ENCODE measurements at places on chromosomes 6 and 20.
A peak's percentile ranks its signal among the peaks of the same experiment; 100 is the strongest.

- H3K4me3 ChIP-seq = no peak overlapping the region
- H3K27me3 ChIP-seq = no peaks in the 10 kb centered on the region
- DNase-seq = no peak
Observed at GRCh38 chr6:18265787-18266522, 1.6 kb upstream of the DEK start.

- no peak for DNase-seq
- no peaks in the 10 kb centered on the region for H3K27me3 ChIP-seq
- no peak overlapping the region for H3K4me3 ChIP-seq
- no peak overlapping the region for H3K27ac ChIP-seq
Observed at GRCh38 chr6:40413239-40413638, 173.9 kb downstream of the LRFN2 start.

- H3K36me3 ChIP-seq = no peaks in the 10 kb centered on the region
- no peaks in the 10 kb centered on the region for H3K4me1 ChIP-seq
- H3K4me3 ChIP-seq = no peak overlapping the region
- no peak overlapping the region for H3K27ac ChIP-seq
Observed at GRCh38 chr6:24547243-24547642, 52.5 kb downstream of the ALDH5A1 start.

GRCh38 chr20:50928469-50928868 lies 2.8 kb downstream of the ADNP start:
- H3K4me3 ChIP-seq = peak overlapping the region; percentile 92
- peak; percentile 16 for DNase-seq
- no peaks in the 10 kb centered on the region for H3K27me3 ChIP-seq
- peak overlapping the region; percentile 80 for H3K27ac ChIP-seq
- H3K4me1 ChIP-seq = peaks cover 44% of the 10 kb centered on the region
- no peaks in the 10 kb centered on the region for H3K36me3 ChIP-seq

DNA sequence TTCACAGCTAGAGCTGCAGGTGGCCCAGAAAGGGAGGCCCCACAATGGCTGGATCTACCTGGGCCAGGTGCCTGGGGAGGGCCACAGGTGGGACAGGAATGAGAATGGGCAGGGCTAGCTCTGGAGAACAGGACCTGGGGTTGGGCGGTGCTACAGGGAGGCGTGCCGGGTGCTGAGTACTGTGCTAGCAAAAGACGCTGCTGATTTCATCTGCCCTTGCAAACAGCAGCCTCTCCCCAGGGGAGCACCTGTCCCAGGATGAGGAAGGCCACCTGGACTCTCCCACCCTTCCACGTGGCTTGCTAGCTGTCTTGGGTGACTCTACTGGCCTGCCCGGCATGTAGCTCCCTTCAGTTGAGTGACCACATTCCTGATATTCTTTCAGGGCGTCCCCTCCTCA lies 6.6 kb upstream of the YTHDF1 start:
- H3K27me3 ChIP-seq = no peaks in the 10 kb centered on the region
- H3K27ac ChIP-seq = no peak overlapping the region
- no peaks in the 10 kb centered on the region for H3K36me3 ChIP-seq
- peaks cover 8% of the 10 kb centered on the region for H3K4me1 ChIP-seq
- no peak overlapping the region for H3K4me3 ChIP-seq
- no peak for DNase-seq

- no peaks in the 10 kb centered on the region for H3K27me3 ChIP-seq
- H3K27ac ChIP-seq = no peak overlapping the region
- peaks cover 22% of the 10 kb centered on the region for H3K4me1 ChIP-seq
- no peak for DNase-seq
- H3K4me3 ChIP-seq = no peak overlapping the region
Observed at GRCh38 chr20:2746636-2747265, 53.7 kb downstream of the CPXM1 start.

DNA sequence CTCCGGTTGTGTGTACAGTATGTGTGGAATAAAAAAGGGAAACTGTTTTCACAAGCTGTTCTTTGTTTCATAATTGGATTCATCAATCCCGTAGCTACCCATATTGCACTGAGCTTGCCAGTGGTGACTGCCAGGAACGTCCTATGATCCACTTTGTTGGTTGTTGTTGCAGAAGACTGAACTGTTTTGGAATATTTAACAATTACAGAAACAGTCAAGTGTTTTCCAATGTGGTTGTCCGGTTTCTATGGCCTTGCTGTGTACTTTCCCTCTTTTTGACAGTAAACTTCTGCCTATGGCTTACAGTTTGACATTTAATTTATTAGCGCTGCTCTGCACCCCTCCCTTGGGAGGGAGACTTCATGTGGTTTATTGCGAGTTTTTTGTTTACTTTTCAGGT lies 141.2 kb downstream of the DTNBP1 start:
- DNase-seq = no peak
- no peaks in the 10 kb centered on the region for H3K27me3 ChIP-seq
- H3K27ac ChIP-seq = no peak overlapping the region
- peaks cover 4% of the 10 kb centered on the region for H3K4me1 ChIP-seq
- peaks cover 81% of the 10 kb centered on the region for H3K36me3 ChIP-seq

GRCh38 chr6:116165596-116165995 lies 39.7 kb upstream of the COL10A1 start:
- no peaks in the 10 kb centered on the region for H3K27me3 ChIP-seq
- no peaks in the 10 kb centered on the region for H3K36me3 ChIP-seq
- no peak for DNase-seq

- peak overlapping the region; percentile 62 for H3K27ac ChIP-seq
- H3K36me3 ChIP-seq = peaks cover under 1% of the 10 kb centered on the region
- H3K4me1 ChIP-seq = peaks cover 27% of the 10 kb centered on the region
Observed at GRCh38 chr6:52976591-52977035, 18.5 kb downstream of the GSTA4 start.

- H3K4me3 ChIP-seq = no peak overlapping the region
- peaks cover 16% of the 10 kb centered on the region for H3K4me1 ChIP-seq
- no peak for DNase-seq
Observed at GRCh38 chr6:33995309-33996119, 150.4 kb downstream of the GRM4 start.

DNA sequence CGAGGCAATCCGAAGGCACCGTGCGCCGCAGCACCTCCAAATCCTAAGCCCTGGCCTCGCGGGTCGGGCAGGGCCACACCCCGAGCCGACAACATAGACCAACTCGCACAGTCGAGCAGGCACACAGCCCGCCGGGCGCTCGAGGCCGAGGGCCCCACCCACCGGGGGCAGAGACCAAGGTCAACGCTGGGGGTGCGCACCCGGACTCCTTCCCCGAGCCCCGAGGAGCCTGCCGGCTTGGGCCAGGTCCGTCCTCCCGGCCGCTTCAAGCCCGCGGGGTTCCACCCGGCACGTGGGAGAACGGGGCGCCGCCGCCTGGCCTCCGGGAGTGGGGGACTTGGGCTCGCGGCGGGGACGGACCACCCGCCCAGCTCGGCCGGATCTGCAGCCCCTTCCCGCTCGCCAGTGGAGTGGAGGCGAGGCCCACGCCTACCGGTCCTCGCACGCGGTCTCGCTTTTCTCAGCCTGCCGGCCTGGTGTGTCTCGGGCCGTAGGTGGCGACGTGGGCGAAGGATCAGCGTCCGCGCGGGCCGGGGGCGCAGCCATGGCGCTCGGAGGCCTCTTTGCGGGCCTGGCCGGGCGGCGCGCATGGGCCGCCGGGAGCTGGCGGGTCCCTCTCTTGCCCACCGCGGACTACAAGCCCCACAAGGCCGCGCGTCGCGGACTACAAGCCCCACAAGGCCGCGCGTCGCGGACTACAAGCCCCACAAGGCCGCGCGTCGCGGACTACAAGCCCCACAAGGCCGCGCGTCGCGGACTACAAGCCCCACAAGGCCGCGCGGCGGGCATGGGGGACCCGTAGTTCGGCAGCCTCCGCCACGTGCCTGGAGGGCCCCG lies at the start of gene UCKL1:
TSS of gene UCKL1 (minus strand) at position 590 of the 837 bp plus-strand sequence. CDS start at position 546, 44 bp downstream.
- no peaks in the 10 kb centered on the region for H3K27me3 ChIP-seq
- peak within 1 kb of the TSS; percentile 87 for H3K4me3 ChIP-seq
- peak; percentile 97 for DNase-seq
- H3K4me1 ChIP-seq = peaks cover 60% of the 10 kb centered on the region

GRCh38 chr6:7976485-7977056 lies 66.0 kb upstream of the TXNDC5 start:
- H3K36me3 ChIP-seq = no peaks in the 10 kb centered on the region
- H3K27me3 ChIP-seq = no peaks in the 10 kb centered on the region
- peaks cover 19% of the 10 kb centered on the region for H3K4me1 ChIP-seq
- no peak overlapping the region for H3K4me3 ChIP-seq
- no peak for DNase-seq
- H3K27ac ChIP-seq = no peak overlapping the region

DNA sequence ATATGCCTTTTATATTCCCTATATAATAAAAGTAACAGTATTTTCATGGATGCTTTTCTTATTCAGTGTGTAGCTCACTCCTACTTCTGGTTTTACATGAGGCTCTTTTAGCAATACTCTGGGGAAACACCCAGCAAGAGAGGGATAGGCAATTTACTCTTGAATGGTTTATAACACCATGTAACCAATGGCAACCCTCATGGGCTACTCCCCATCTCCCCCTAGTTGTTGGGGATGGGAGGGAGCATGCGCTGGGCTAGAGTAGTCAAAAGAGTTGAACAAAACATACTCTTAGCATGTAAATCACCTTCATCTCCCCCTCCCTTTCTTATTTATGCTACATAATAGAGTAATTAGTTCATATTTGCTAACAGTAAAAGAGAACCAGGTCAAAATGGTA lies 140.1 kb upstream of the LRFN2 start:
- no peaks in the 10 kb centered on the region for H3K27me3 ChIP-seq
- DNase-seq = no peak
- no peaks in the 10 kb centered on the region for H3K36me3 ChIP-seq
- no peak overlapping the region for H3K4me3 ChIP-seq
- H3K27ac ChIP-seq = no peak overlapping the region
- H3K4me1 ChIP-seq = no peaks in the 10 kb centered on the region

DNA sequence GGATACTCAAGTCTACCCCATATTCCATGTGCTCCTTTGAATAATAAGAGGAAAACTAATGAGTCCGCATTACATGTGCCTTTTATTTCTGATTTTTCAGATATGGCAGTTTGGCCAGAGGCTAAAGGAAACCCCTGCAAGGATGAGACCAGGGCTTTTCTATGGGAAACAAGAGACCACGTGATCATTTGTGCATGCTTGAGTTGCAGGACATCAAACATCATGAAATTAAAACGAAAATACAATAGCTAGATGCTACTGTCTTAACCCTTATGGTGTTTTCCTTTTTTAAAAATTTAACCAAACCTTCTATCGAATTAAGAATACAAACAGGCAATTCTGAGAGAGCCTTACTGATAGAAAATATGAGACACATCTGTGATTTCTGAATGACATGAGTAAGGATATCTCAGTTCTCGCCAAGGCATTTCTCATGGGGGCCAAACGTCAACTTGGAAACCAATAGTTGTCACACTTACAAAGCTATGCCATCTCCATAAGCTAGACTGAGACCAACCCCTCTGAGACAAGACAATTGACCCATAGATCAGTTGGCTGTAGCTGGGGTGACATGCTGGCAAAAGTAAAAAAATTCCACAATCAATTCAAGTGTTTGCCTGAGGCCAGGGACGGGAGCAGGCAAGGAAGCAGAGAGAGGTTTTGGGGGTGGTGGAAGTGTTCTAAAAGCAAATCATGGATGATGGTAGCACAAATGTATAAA lies 52.8 kb downstream of the RIPOR2 start:
- H3K4me1 ChIP-seq = peaks cover 9% of the 10 kb centered on the region
- no peak overlapping the region for H3K4me3 ChIP-seq
- no peaks in the 10 kb centered on the region for H3K27me3 ChIP-seq
- H3K36me3 ChIP-seq = no peaks in the 10 kb centered on the region
- no peak for DNase-seq
- no peak overlapping the region for H3K27ac ChIP-seq

- no peaks in the 10 kb centered on the region for H3K27me3 ChIP-seq
- no peaks in the 10 kb centered on the region for H3K4me1 ChIP-seq
- H3K36me3 ChIP-seq = no peaks in the 10 kb centered on the region
Observed at GRCh38 chr20:56504373-56505005, 20.1 kb upstream of the FAM209A start.

GRCh38 chr6:68756454-68757375 lies 121.6 kb downstream of the ADGRB3 start:
- H3K27me3 ChIP-seq = no peaks in the 10 kb centered on the region
- H3K27ac ChIP-seq = no peak overlapping the region
- DNase-seq = no peak
- no peaks in the 10 kb centered on the region for H3K36me3 ChIP-seq
- H3K4me3 ChIP-seq = no peak overlapping the region
- no peaks in the 10 kb centered on the region for H3K4me1 ChIP-seq

DNA sequence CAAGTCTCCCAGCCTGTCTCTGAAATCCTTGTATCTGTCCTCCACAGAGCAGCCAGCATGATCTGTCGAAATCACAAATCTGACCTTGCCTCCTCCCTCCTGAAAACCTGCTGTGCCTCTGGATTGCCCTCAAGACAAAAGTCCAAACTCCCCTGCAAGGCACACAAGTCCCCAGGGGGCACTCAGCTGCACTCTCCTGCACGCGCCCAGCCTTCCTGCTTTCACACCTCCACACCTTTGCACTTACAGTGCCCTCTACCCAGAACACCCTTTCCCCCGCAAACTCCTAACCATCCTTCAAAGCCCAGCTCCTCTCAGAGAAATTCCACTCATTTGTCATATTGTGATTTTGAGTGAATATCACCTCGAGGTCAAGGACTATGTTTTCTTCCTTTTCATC lies 83.4 kb upstream of the TOP1 start:
- H3K27ac ChIP-seq = no peak overlapping the region
- H3K4me1 ChIP-seq = no peaks in the 10 kb centered on the region
- no peak for DNase-seq
- H3K27me3 ChIP-seq = peaks cover 15% of the 10 kb centered on the region

- no peaks in the 10 kb centered on the region for H3K27me3 ChIP-seq
- DNase-seq = no peak
- H3K4me3 ChIP-seq = no peak overlapping the region
Observed at GRCh38 chr6:776951-777350, 84.0 kb upstream of the EXOC2 start.

- H3K4me3 ChIP-seq = no peak overlapping the region
- H3K36me3 ChIP-seq = no peaks in the 10 kb centered on the region
- no peaks in the 10 kb centered on the region for H3K27me3 ChIP-seq
- H3K4me1 ChIP-seq = peaks cover 26% of the 10 kb centered on the region
- DNase-seq = peak; percentile 74
Observed at GRCh38 chr20:57622579-57623381, 2.6 kb upstream of the ZBP1 start.

- H3K27ac ChIP-seq = no peak overlapping the region
- H3K4me3 ChIP-seq = no peak overlapping the region
- H3K27me3 ChIP-seq = no peaks in the 10 kb centered on the region
- no peak for DNase-seq
- peaks cover 16% of the 10 kb centered on the region for H3K4me1 ChIP-seq
- no peaks in the 10 kb centered on the region for H3K36me3 ChIP-seq
Observed at GRCh38 chr20:12175538-12175937, 257.8 kb downstream of the BTBD3 start.

GRCh38 chr6:154197196-154197860 lies 158.3 kb downstream of the OPRM1 start:
- no peak overlapping the region for H3K27ac ChIP-seq
- DNase-seq = no peak
- no peaks in the 10 kb centered on the region for H3K27me3 ChIP-seq
- no peaks in the 10 kb centered on the region for H3K4me1 ChIP-seq
- H3K4me3 ChIP-seq = no peak overlapping the region
- no peaks in the 10 kb centered on the region for H3K36me3 ChIP-seq

DNA sequence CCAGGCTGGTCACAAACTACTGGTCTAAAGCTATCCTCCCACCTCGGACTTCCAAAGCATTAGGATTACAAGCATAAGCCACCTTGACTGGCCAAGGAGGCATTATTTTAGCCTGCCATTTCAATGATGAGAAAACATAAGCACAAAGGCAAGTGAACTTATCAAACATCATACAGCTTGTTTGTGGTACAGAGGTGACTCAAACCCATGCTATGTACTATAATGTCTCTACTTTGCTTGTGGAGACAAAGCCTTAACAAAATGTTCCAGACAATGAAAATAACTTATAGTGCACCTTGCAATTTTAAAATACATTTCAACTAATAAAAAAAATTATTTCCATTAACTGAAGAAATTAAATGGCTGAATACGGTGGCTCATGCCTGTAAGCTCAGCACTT lies 26.2 kb downstream of the HDAC2 start:
- H3K36me3 ChIP-seq = peaks cover 80% of the 10 kb centered on the region
- no peak overlapping the region for H3K4me3 ChIP-seq
- H3K27me3 ChIP-seq = no peaks in the 10 kb centered on the region
- H3K27ac ChIP-seq = no peak overlapping the region
